Kidney (tissue), 22 donors: ENCODE measurements at places on chromosomes 11 and 22. TPM values are rescaled to one million over a fixed set of nuclear protein-coding genes. Genes with fewer than 3 reads are reported as not detected.
A peak's percentile ranks its signal among the peaks of the same experiment; 100 is the strongest.

DNA sequence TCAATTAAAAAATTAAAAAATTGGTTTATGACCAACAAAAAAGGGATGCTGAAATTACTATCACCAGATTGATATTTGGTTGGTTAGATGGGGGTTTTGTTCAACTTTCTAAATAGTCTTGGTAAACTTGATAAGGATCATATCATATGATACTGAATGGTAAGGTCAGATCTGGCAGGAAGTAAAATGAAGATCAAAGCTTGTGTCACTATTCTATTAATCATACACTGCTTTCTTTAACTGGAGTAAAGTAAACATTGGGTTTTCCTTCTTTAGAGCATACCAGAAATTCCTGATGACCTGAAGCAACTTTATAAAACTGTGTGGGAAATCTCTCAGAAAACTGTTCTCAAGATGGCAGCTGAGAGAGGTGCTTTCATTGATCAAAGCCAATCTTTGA lies 40.2 kb downstream of the RRM1 start:
- H3K27me3 ChIP-seq = no peaks in the 10 kb centered on the region
- no peak overlapping the region for H3K4me3 ChIP-seq
- H3K27ac ChIP-seq = no peak overlapping the region
- DNase-seq = no peak
- no peaks in the 10 kb centered on the region for H3K4me1 ChIP-seq

DNA sequence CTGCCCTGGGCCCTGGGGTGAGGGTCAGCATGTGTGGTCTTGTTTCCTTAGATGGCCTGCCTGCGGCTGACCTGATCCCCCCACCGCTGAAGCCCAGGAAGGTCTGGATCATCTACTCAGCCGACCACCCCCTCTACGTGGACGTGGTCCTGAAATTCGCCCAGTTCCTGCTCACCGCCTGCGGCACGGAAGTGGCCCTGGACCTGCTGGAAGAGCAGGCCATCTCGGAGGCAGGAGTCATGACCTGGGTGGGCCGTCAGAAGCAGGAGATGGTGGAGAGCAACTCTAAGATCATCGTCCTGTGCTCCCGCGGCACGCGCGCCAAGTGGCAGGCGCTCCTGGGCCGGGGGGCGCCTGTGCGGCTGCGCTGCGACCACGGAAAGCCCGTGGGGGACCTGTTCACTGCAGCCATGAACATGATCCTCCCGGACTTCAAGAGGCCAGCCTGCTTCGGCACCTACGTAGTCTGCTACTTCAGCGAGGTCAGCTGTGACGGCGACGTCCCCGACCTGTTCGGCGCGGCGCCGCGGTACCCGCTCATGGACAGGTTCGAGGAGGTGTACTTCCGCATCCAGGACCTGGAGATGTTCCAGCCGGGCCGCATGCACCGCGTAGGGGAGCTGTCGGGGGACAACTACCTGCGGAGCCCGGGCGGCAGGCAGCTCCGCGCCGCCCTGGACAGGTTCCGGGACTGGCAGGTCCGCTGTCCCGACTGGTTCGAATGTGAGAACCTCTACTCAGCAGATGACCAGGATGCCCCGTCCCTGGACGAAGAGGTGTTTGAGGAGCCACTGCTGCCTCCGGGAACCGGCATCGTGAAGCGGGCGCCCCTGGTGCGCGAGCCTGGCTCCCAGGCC lies 12.7 kb downstream of the TMEM121B start:
- H3K27me3 ChIP-seq = no peaks in the 10 kb centered on the region
- no peak for DNase-seq
- no peaks in the 10 kb centered on the region for H3K36me3 ChIP-seq
- no peak overlapping the region for H3K4me3 ChIP-seq
- H3K27ac ChIP-seq = no peak overlapping the region

GRCh38 chr22:44407171-44407986 lies 90.7 kb downstream of the RTL6 start:
- H3K4me3 ChIP-seq = no peak overlapping the region
- no peaks in the 10 kb centered on the region for H3K27me3 ChIP-seq
- no peak for DNase-seq
- H3K36me3 ChIP-seq = no peaks in the 10 kb centered on the region
- H3K27ac ChIP-seq = no peak overlapping the region

- no peaks in the 10 kb centered on the region for H3K27me3 ChIP-seq
- H3K36me3 ChIP-seq = no peaks in the 10 kb centered on the region
- no peak overlapping the region for H3K27ac ChIP-seq
- DNase-seq = no peak
- no peaks in the 10 kb centered on the region for H3K4me1 ChIP-seq
- H3K4me3 ChIP-seq = no peak overlapping the region
These were observed 19.8 kb upstream of the FJX1 start for GRCh38 chr11:35598254-35599125.

DNA sequence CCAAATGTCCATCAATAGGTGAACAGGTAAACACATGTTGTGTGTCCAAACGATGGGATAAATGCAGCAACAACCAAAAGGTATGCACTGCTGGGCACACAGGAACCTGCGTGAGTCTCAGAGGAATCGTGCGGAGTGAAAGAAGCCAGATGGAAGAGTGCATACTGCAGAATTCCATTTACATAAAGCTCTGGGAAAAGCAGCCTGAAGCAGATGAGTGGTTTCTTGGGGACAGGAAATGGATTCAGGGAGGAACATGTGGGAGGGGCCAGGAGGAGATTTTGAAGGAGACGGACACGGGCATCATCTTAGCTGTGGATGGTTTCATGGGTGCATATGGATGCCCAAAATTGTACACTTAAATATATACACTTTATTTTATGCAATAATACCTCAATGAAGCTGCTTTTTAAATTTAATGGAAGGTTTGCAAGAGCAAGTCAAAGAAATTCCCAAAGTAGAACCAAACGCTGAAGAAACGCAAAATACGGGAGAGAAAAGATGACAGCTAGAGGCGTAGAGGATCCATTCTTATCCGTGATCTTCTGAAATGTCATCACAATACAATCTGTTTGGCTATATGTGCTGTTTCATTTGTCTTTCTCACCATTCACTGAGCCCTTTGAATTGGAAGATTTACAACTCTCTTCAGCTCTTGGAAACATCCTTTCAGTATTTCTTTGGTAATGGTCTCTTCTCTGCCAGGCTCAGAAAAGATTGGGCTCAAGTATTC lies 24.5 kb downstream of the ST14 start:
- no peaks in the 10 kb centered on the region for H3K27me3 ChIP-seq
- no peaks in the 10 kb centered on the region for H3K36me3 ChIP-seq
- H3K4me3 ChIP-seq = no peak overlapping the region
- H3K4me1 ChIP-seq = peaks cover 33% of the 10 kb centered on the region
- no peak overlapping the region for H3K27ac ChIP-seq

- H3K4me3 ChIP-seq = no peak overlapping the region
- H3K27ac ChIP-seq = no peak overlapping the region
- peaks cover 14% of the 10 kb centered on the region for H3K4me1 ChIP-seq
- no peak for DNase-seq
- H3K36me3 ChIP-seq = no peaks in the 10 kb centered on the region
These were observed 34.9 kb downstream of the SBF1 start for GRCh38 chr22:50439871-50440331.

GRCh38 chr22:17969701-17970113 lies 54.7 kb downstream of the MICAL3 start:
- peaks cover 3% of the 10 kb centered on the region for H3K4me1 ChIP-seq
- peak overlapping the region; percentile 1 for H3K27ac ChIP-seq
- H3K27me3 ChIP-seq = no peaks in the 10 kb centered on the region
- H3K4me3 ChIP-seq = no peak overlapping the region
- no peaks in the 10 kb centered on the region for H3K36me3 ChIP-seq

- no peak overlapping the region for H3K4me3 ChIP-seq
- no peaks in the 10 kb centered on the region for H3K4me1 ChIP-seq
- H3K36me3 ChIP-seq = no peaks in the 10 kb centered on the region
- H3K27ac ChIP-seq = no peak overlapping the region
- no peak for DNase-seq
These were observed 10.0 kb downstream of the PRR33 start for GRCh38 chr11:1881442-1882264.

DNA sequence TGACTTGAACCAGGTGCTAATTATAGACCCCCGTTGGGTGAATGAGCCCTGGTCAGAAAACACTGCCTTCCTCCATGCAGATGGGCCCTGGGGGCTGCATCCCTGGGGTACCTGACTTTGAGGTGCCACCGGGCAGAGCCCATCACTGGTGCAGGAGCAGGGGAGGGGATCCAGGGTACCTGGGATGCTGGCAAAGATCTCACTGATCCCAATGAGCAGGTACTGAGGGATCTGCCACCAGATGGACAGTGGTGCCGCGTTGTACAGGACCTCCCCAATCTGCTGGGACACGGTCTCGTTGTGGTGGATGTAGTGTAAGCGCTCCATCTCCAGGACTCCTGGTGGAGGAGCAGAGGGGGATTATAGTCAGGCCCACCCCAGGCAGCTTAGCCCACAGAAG lies 12.7 kb downstream of the SLC15A3 start:
- H3K4me3 ChIP-seq = no peak overlapping the region
- no peaks in the 10 kb centered on the region for H3K4me1 ChIP-seq
- no peak for DNase-seq
- no peaks in the 10 kb centered on the region for H3K27me3 ChIP-seq
- H3K27ac ChIP-seq = no peak overlapping the region

APOA4 gene
- total RNA-seq = not detected

OR52D1 gene
- total RNA-seq = not detected

PLET1 gene
- not detected for total RNA-seq

CRYBA4 gene
- 0.41 TPM for total RNA-seq
